ENCODE measurements at places on chromosomes 3 and 15.
A peak's percentile ranks its signal among the peaks of the same experiment; 100 is the strongest.

DNA sequence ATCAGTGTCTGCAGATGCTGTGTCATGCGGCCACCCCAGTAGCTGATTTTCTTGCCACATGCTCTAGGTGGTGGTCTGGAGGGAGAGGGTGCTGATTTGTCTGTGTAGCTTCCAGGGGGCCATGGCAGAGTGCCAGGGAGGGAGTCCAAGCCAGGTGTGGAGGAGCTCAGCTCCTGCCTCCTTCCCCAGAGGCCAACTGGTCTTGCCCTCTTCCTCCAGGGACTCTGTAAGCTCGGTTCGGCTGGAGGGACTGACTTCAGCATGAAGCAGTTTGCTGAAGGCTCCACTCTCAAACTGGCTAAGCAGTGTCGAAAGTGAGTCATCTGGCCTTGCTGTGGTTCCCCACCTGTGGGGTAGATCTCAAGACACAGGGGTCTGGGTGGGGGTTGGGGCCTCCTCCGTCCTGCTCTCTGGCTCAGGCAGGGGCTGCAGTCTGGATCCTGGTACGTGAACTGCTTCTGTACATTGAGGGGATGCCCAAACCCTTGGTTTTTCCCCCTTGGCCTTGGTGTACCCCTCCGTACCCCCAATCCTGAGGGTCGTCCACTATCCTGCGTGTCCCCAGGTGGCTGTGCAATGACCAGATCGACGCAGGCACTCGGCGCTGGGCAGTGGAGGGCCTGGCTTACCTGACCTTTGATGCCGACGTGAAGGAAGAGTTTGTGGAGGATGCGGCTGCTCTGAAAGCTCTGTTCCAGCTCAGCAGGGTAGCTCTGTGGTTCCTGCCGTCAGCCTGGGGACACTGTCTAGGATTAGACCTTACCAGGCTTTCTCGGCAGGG lies 6.9 kb upstream of the RCCD1 start:
- H3K27ac ChIP-seq, result no peak overlapping the region
- no peak overlapping the region for H3K4me3 ChIP-seq
- DNase-seq, result no peak
- H3K4me1 ChIP-seq, result no peaks in the 10 kb centered on the region
- H3K36me3 ChIP-seq, result peaks cover 95% of the 10 kb centered on the region

GRCh38 chr15:67784856-67785430 lies 40.4 kb upstream of the SKOR1 start:
- no peak for DNase-seq
- H3K36me3 ChIP-seq, result no peaks in the 10 kb centered on the region
- H3K4me1 ChIP-seq, result peaks cover 10% of the 10 kb centered on the region
- no peak overlapping the region for H3K27ac ChIP-seq

GRCh38 chr3:4866866-4867265 lies 112.4 kb upstream of the BHLHE40 start:
- peak overlapping the region; percentile 93 for H3K27ac ChIP-seq
- H3K4me3 ChIP-seq, result no peak overlapping the region
- peaks cover 16% of the 10 kb centered on the region for H3K4me1 ChIP-seq
- H3K27me3 ChIP-seq, result no peaks in the 10 kb centered on the region

DNA sequence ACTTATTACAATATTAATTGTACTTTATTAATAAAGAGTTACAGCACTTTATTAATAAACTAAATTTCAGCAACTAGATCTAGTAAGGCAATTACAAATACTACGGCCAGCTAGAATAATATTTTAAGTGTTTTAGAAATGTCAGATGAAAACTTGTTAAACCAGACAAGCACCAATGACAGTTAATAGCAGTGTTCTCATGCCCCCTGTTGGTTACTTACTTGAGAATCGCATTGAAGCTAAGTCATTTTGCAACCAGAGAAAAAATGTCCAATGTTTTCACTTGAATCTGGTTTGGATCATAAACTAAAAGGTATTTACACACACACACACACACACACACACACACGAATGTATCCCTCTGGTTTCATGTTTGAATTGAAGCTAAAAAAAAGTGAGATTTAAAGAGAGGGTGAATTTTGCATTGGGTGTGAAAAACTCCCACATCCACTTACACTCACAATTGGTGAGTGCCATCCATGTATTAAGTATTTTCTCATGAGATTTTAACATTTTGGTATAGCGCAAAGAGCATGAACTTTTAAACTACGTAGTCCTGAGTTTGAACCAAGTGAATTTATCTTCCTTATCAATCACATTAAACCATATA lies 347.7 kb downstream of the ZBBX start:
- H3K36me3 ChIP-seq, result no peaks in the 10 kb centered on the region
- no peak overlapping the region for H3K27ac ChIP-seq
- H3K27me3 ChIP-seq, result no peaks in the 10 kb centered on the region
- H3K4me3 ChIP-seq, result no peak overlapping the region
- DNase-seq, result peak; percentile 81

GRCh38 chr3:112260563-112260962 lies 33.5 kb downstream of the SLC9C1 start:
- DNase-seq, result no peak
- H3K27ac ChIP-seq, result no peak overlapping the region
- H3K4me1 ChIP-seq, result no peaks in the 10 kb centered on the region
- H3K4me3 ChIP-seq, result no peak overlapping the region
- H3K36me3 ChIP-seq, result no peaks in the 10 kb centered on the region

GRCh38 chr3:156769721-156770654 lies 56.2 kb upstream of the LEKR1 start:
- H3K4me3 ChIP-seq, result no peak overlapping the region
- no peaks in the 10 kb centered on the region for H3K27me3 ChIP-seq
- no peaks in the 10 kb centered on the region for H3K36me3 ChIP-seq
- H3K27ac ChIP-seq, result no peak overlapping the region
- H3K4me1 ChIP-seq, result no peaks in the 10 kb centered on the region

- H3K27me3 ChIP-seq, result no peaks in the 10 kb centered on the region
- H3K4me1 ChIP-seq, result peaks cover 20% of the 10 kb centered on the region
- peak overlapping the region; percentile 72 for H3K27ac ChIP-seq
- no peaks in the 10 kb centered on the region for H3K36me3 ChIP-seq
These were observed 1053.0 kb downstream of the TUSC7 start for GRCh38 chr3:117762621-117763037.

DNA sequence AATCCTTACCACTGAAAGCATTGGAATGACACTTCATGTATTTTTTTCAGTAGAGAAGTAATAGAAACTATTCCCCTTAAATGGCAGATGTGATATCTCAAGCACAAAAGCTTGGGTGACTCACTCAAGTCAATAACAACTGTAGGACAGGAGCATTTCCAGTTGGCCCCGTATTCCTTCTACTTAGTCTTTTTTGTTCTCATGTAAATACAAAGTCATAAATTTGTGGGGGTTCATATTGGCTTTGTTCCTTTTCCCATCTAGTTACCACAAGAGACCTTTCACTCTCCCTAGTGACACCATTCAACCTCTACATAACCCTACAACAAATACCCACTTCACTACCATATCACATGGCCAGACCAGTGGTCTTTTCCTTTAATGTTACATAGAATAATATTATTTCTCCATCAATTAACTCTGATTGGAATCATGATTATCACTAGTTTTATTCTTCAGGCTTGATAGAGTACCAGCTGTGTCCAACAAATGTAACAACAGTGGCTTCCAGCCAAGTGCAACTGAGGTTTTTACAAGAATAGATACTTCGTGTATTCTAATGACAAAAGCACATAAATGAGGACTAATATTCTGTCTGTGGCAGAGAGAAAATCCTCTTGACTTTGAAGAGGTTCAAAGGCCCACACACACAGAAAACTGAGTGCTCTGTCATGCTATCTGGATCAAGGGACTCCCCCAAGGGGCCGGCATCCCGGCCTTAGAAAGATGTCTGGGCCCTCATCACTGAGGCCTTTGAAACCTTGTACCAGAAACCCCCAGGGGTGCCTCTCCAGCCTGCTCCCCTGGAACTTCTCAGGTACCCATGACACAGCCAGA lies 94.0 kb upstream of the THBS1 start:
- no peaks in the 10 kb centered on the region for H3K27me3 ChIP-seq
- no peaks in the 10 kb centered on the region for H3K36me3 ChIP-seq
- H3K4me3 ChIP-seq, result no peak overlapping the region
- no peak for DNase-seq
- no peaks in the 10 kb centered on the region for H3K4me1 ChIP-seq

DNA sequence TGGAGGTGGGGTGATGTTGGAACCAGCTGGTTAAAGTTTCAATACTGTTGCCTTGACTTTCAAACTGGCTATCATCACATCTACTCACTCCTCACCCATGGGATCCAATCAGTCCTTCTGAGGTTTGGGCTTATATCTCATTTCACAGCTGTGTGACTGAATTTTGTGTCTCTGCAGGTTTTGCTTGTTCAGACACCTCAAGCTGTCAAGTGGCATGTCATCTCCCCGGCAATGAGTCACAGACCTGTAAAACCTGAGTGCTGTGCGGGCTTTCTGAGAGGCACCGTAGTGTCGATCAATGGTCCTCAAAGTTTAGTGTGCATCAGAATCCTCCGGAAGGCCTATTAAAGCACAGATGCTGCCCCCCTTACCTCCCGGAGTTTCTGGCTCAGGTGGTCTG lies 86.4 kb upstream of the RORA start:
- no peaks in the 10 kb centered on the region for H3K4me1 ChIP-seq
- H3K27me3 ChIP-seq, result no peaks in the 10 kb centered on the region
- H3K36me3 ChIP-seq, result no peaks in the 10 kb centered on the region
- H3K27ac ChIP-seq, result no peak overlapping the region
- DNase-seq, result no peak
- H3K4me3 ChIP-seq, result no peak overlapping the region

DNA sequence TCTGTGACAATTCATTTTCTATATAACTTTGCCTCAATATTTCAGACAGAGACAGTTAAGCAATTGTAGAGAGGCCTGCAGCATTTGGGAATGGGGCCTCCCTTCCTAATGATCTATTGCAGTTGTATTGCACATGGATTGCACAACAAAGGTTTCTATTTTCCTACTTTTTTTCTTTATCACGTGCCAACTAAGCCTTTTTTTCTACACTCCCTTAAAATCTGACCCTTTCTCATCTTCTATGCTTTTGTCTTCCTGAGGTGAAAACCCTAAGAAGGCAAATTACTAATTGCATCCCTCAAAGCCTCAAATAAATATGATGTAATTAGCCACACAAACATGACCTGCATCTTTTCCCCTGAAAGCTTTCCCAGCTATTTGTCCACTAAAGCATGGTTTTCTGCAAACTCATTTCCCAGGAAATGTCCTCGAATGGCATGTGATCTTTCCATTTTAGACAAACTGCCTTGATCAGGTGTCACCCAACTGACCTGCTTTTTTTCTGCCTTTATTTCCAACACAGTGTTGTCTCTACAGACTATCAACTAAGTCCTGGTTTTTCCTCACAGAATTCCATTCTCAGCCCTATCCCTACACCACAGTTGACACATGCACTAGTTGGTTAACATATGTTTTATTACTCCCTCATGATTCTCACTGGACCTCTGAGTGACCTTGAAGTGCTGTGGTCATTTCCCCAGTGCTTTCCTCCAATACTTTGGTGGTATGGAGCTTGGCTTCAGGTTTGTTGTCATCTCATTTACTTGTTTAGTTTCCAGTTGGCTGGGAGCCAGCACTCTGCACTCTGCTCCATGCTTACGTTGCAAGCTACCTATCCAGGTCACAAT lies 31.9 kb upstream of the TSC22D2 start:
- no peaks in the 10 kb centered on the region for H3K4me1 ChIP-seq
- no peak overlapping the region for H3K4me3 ChIP-seq
- H3K27me3 ChIP-seq, result no peaks in the 10 kb centered on the region
- DNase-seq, result no peak

DNA sequence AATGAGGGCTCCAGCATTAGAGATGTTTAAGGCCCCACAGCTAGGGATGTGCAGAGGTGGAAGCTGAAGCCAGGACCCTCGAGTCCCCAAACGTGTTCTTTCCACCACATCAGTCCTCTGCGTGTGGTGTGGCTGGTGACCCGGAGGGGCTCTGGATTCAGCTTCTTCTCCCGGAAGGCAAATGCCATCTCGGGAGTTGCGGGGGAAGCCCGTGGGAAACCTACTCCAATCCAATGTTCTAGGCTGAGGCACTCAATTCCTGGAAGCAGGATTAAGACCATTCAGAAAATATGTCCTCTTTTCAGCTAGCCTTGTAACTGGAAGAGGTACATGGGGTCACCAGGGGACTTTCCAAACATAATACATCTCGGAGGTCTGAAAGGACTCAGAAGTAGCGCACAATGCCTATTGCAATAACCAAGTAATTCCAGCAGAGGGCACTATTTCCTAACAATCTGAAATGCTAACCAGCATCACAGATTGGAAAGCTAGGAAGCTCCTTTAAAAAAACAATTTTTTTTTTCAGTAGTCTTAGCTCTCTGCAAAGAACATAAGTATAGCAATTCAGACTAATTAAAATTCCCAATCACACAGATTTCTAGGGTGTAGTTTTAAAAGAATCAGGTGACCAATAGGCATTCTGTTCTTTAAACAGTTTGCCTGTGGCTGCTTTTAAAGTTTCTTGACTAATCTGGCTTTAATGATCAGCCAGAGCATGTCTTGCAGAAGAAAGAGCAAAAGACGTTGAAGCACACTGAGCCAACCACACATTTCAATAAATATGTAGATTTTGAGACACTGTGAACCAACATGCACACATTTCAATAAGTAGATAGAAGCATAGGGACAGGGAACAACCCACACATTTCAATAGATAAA lies 36.1 kb downstream of the BNC1 start:
- H3K27me3 ChIP-seq, result peaks cover 9% of the 10 kb centered on the region
- peak; percentile 52 for DNase-seq
- H3K36me3 ChIP-seq, result no peaks in the 10 kb centered on the region
- no peak overlapping the region for H3K4me3 ChIP-seq

DNA sequence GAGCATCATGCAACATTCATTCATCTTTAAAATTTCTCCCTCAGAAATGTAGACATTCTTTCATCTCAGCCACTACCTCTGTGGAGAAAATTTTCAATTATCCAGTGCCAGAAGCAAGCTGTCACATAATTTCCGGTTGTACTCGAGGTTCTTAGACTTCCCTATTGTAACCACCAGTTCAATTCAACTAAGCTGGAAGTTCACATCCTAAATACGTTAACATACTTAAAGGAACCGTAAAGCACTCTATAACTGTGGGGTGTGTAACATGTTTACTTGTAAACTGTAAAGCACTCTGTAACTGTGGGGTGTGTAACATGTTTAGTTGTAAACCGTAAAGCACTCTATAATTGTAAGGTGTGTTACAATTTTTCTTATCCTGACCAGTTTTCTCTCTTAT lies 150.3 kb downstream of the PLCL2 start:
- no peaks in the 10 kb centered on the region for H3K4me1 ChIP-seq
- H3K27ac ChIP-seq, result no peak overlapping the region
- H3K36me3 ChIP-seq, result no peaks in the 10 kb centered on the region
- H3K27me3 ChIP-seq, result no peaks in the 10 kb centered on the region

GRCh38 chr3:130906374-130906995 lies 12.6 kb downstream of the ATP2C1 start:
- DNase-seq, result no peak
- H3K27ac ChIP-seq, result no peak overlapping the region
- no peaks in the 10 kb centered on the region for H3K27me3 ChIP-seq
- no peaks in the 10 kb centered on the region for H3K4me1 ChIP-seq
- H3K36me3 ChIP-seq, result no peaks in the 10 kb centered on the region
- H3K4me3 ChIP-seq, result no peak overlapping the region

- H3K36me3 ChIP-seq, result peaks cover 11% of the 10 kb centered on the region
- H3K4me3 ChIP-seq, result no peak overlapping the region
- H3K27me3 ChIP-seq, result no peaks in the 10 kb centered on the region
- no peaks in the 10 kb centered on the region for H3K4me1 ChIP-seq
- no peak overlapping the region for H3K27ac ChIP-seq
- DNase-seq, result no peak
These were observed 29.2 kb downstream of the IFT80 start for GRCh38 chr3:160369784-160370183.

GRCh38 chr3:152083135-152083534 lies 185.6 kb upstream of the MBNL1 start:
- H3K4me1 ChIP-seq, result no peaks in the 10 kb centered on the region
- no peaks in the 10 kb centered on the region for H3K27me3 ChIP-seq
- H3K36me3 ChIP-seq, result no peaks in the 10 kb centered on the region
- DNase-seq, result no peak

- H3K4me3 ChIP-seq, result no peak overlapping the region
- no peak overlapping the region for H3K27ac ChIP-seq
- H3K4me1 ChIP-seq, result no peaks in the 10 kb centered on the region
- H3K36me3 ChIP-seq, result no peaks in the 10 kb centered on the region
- no peaks in the 10 kb centered on the region for H3K27me3 ChIP-seq
These were observed 244.5 kb upstream of the KCNMB2 start for GRCh38 chr3:178291574-178292370.
